ENCODE measurements at places on chromosomes 5 and 9. TPM values are rescaled to one million over a fixed set of nuclear protein-coding genes. Genes with fewer than 3 reads are reported as not detected.

DNA sequence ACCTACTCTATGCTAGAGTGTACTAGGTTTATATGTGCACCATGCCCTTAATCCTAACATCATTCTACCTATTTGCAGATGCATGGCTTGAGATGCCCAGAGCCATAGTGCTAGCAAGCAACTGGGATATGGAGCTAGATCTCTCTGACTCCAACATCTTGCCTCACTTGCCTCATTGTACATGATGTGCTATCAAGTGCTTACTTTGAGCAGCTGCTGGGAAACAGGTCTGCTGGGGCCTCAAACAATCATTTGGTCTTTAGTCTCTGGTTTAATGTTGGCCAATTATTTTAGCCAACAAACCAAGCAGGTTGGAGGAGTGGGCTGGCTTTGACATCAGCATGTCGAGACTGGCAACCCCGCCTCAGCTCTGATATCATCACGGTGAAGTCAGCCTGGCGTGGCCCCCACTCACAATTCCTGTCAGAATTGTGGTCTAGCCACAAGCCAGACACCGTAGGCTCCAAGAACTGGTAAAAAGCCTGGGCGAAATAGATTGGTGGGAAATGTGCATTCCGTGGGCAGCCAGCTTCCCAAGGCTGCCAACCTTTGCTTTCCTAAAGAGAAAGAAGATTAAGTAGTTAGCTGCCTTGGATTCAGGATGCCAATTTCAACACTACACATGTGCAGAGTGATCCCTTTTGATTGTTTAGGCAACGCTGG is 21.1 kb upstream of the GAS1 start:
- DNase-seq: no peak

DNA sequence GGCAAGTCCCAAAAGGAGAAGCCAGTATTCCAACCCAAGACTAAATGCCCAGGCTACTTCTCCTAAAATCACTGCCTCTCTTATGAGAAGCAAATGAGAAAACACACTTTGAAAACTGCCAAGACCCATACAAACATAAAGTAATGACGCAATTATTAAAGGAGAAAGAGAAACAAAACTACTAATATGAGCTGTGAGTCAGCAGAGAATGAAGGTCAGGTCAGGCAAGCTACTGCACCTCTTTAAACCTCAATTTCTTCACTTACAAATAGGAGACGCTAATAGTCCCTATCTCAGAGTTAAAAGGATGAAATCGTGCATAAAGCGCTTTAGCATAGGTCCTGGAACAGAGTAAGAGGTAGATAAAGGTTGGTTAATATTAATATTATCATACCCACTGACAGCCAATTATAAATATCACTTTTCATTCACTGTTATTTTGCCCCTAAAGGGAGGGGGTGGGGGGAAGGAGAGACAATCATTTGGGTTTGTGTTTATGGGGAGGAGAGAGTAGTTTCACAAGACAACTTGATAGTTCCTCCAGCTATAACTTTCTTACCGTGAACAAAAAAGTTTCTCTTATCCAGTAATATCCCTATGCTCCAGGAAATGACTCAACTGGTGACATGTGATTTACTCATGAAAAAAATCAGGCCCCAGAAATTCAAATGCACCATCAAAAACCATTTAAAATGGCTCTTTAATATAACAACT is 3.6 kb downstream of the PSMB7 start:
- peak; percentile 16 for DNase-seq

GRCh38 chr5:79961716-79962574 is 29.1 kb downstream of the MTX3 start:
- DNase-seq: no peak

- no peak for DNase-seq
Measured at GRCh38 chr5:27814983-27815382, 776.6 kb upstream of the CDH9 start.

DNA sequence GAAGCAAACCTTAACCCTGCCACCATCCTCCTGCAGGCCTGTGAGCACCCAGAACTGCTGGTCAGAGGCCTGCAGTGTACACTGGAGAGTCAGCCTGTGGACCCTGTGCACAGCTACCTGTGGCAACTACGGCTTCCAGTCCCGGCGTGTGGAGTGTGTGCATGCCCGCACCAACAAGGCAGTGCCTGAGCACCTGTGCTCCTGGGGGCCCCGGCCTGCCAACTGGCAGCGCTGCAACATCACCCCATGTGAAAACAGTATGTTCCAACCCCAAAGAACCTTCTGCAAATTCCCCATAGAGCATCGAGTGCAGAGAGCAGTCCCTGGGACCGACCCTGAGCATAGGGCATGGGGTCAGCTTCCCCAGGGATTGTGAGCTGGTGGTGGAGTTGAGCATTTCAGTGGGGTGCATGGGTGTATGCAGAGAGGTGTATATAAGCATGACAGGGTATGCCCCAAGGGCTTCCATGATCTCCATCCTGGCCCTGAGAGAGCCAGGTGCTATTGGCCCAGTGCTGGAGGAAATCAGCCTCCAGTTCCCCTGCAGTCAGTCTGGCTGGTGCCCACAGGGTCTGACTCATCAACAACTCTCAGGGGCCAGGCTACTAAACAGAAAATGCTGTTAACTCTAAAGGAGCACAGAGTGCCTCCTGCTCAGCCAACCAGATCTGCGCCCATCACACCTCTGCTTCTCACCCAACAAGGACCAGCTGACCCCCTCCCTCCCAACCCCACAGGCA is 126.2 kb downstream of the SAXO1 start:
- DNase-seq: peak; percentile 28

GRCh38 chr5:172973127-172973916 is 10.2 kb upstream of the ATP6V0E1 start:
- no peak for DNase-seq

DNA sequence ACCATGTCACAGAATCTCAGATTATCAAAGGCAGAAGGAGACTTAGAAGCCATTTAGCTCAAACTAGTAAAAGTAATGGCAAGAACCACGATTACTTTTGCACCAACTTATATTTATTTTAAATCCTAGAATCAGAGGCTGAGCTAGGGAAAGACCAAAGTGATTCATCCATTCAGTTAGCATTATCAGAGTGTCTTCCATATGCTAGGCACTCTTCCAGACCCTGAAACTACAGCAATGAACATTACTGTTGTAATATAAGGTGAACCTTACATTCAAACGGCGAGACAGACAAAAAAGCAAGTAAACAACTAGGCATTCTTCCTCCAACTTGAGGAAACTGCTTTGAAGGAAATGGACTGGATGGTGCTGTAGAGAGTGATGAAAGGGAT is 7.9 kb downstream of the PDE6A start:
- no peak for DNase-seq

DNA sequence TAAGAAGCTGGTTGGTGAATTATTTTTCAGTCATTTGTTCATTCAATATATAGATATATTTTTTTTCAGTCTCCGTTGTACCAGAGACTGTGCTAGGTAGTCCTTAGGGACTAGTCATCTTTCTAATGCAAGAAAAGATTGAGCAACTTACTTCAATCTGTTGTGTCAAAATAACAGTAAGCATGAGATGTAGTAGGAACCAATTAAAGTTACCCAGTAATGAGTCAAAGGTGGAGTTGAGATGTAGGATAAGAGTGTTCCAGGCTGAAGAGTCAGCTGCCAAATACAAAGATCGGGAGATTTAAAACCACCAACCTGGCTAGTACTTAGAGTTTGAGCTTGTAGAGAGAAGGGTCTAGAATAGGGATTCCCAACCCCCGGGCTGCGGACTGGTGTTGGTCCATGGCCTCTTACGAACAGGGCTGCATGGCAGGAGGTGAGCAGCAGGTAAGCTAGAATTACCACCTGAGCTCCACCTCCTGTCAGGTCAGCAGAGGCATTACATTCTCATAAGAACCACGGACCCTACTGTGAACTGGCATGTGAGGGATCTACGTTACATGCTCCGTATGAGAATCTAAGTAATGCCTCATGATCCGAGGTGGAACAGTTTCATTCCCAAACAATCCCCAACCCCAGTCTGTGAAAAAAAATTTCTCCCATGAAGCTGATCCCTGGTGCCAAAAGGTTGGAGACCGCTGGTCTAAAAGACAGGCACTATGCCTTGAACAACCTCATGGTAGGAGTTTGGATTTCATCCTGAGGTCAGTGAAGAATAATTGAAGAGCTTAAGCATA is 1241.5 kb upstream of the WWC1 start:
- no peak for DNase-seq

GRCh38 chr9:111868475-111868874 is 28.1 kb upstream of the UGCG start:
- DNase-seq: no peak

DNA sequence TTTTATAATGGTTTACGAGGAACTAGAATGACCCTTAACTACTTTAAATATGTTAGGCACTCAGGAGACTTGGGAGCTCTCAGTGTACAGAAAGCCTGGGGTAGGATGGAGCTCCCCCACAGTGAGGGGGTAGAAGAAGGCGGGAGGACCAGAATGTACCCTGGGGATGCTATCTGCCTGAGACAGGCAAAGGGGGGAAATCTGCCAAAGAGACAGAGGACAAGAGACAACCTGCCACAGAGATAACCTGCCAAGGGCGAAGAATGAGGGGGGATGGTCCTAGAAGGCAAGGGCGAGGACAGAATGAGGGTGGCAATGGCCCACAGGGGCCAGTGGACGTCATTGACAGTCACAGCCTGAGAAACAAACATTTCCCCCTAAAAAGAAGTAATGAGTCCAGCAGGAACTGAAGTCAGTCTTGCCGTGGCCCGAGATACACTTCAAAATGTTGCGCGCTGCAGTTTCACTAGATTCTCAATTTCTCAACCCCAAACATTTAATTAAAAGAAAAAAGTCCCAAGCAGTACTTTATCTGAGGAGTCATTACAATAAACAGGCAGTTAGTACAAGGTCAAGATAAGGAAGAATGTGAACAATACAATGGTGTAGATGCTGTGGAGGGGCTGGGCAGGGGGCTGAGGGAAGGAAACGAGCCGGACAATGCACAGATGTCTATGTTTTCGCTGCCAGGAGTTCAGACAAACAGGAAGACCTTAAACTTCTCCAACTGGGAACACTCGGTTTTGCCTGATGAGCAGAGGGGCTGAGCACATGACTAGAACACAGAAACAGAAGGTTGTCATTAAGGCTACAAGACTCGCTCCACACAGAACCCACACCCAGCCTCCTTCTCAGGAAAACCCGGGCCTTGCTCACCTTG is 125.0 kb downstream of the LHFPL2 start:
- no peak for DNase-seq

- no peak for DNase-seq
Measured at GRCh38 chr5:54537725-54538124, 20.2 kb downstream of the SNX18 start.

- no peak for DNase-seq
Measured at GRCh38 chr9:82369251-82369945, 380.8 kb downstream of the SPATA31D1 start.

DNA sequence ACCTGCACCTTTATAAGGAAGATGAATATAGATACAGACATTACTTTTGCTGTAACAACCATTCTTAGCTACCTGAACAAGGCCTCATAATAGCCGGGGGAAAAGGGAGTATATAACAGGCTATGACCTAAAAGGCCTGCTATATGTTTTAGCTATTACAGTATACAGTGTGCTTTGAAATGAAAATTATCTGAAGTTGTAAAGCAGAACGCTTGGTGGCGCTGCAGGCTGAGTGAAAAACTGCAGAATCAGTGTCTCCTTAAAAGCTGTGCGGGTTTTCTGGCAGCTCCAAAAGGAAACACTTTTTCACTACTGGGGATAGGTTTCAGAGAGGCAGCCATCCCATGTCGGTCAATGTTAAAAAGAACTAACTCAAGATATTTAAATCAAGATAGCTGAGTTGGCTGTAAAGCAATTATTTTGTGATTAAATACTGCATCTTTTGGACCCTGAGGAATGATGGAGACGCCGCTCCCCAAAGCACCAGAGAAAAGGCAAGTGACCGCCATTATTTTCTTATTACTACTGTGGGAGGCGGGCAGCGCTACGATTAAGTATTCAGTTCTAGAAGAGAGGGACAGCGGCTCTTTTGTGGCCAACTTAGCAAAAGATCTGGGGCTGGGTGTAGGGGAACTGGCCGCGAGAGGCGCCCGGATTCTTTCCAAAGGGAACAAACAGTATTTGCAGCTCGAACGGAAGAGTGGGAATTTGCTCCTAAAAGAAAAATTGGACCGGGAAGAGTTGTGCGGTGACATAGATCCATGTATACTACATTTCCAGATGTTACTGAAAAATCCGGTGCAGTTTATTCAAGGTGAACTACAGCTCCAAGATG is 5.9 kb downstream of the PCDHB6 start:
- DNase-seq: no peak

GRCh38 chr5:7902201-7902600 is 33.3 kb downstream of the MTRR start:
- DNase-seq: no peak

DNA sequence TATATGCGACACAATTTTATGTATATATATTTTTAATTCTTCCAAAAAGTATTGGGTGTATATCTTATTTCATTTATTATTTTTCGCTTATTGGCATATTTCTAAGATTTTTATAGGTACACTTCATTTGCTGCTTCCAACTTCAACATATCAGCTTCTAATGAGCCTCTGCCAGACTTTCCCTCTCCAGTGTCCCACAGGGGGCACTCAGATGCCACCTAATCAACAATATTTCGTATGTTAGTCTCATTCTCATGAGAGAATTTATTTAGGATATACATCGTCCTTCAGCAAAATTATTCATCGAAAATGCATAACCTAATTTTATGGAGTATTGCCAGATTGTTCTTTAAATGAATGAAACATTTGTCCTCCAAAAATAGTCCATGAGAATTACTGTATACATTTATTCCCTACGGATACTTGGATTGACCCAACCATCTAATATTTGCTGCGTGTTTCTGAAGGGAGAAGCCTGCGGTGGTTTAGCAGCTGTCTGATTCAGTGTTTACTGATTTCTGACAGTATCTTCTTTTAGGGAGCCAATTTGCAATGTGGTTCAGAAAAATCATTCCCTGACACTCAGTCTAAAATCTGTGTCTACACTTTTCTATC is 100.6 kb upstream of the SELENOP start:
- no peak for DNase-seq

GRCh38 chr9:78927099-78927940 is 630.4 kb downstream of the PSAT1 start:
- DNase-seq: no peak

DNA sequence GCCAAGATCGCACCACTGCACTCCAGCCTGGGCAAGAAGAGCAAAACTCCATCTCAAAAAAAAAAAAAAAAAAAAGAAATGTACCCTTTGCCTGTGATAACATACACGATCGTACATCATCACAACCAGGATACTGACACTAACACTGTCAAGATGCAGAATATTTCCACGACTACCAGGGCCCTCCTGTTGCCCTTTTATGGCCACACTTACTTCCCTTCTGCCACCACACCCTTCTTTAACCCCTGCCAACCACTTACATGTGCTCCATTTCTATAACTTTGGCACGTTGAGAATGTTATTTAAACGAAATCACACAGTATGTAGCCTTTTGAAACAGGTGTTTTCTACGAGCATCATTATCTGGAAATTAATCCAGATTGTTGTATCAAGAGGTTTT is 69.0 kb upstream of the OTULINL start:
- DNase-seq: no peak

Gene SLCO6A1
- not detected for total RNA-seq

Gene PCA3
- not detected for total RNA-seq

Gene SEMA4D
- 27.8 TPM for total RNA-seq

Gene ANKRD55
- not detected for total RNA-seq

Gene ADGRD2
- not detected for total RNA-seq

Gene MYOZ3
- 4.6 TPM for total RNA-seq

Gene SOX30
- not detected for total RNA-seq

Gene FAM151B
- 3.8 TPM for total RNA-seq

Data from kidney epithelial cell (primary cell).